CD14-positive monocyte (primary cell): ENCODE measurements at places on chromosomes 1 and 21.

DNA sequence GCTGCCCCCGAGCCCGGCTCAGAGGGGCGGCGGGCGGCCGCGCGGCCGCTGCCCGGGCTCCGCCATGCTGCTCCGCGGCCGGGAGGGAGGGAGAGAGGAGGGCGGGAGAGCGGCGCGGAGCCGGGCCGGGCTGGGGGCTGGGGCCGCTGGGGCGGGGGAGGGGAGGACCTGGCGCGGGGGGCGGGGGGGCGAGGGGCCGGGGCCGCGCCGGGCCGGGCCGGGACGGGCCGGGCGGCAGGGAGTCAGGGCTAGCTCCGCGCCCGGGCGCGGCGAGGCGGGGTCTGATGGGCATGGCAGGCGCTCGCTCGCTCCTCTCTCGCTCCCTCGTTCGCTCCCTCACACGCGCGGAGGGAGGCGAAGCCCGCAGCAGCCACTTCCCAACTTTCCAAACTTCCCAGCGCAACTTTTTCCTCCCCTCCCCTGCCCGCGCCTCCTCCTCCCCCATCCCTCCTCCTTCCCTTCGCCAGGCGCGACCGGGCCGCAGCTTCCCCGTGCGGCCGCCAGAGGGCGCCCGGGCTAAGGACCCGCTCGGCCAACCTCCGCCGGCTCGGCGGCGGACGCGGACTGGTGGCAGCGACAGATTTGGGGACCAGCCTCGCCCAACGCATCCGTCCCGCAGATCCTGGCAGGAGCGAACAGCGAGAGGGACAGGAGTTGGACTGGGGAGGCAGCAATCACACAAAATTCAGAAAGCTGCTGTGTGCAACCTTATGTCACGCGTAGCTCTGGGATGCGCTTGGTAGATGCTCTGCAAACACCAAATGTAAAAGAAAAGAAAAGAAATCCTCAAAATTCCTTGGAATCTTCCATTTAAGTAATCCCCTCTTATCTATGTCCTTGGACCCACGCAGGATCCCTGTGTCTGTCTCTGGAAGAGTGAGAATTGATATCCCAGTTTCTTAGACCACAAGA is at the start of gene TRABD2B:
Gene TRABD2B, minus strand, starts transcription at position 97 of the 912 bp plus-strand sequence.
- DNase-seq = peak; percentile 36

DNA sequence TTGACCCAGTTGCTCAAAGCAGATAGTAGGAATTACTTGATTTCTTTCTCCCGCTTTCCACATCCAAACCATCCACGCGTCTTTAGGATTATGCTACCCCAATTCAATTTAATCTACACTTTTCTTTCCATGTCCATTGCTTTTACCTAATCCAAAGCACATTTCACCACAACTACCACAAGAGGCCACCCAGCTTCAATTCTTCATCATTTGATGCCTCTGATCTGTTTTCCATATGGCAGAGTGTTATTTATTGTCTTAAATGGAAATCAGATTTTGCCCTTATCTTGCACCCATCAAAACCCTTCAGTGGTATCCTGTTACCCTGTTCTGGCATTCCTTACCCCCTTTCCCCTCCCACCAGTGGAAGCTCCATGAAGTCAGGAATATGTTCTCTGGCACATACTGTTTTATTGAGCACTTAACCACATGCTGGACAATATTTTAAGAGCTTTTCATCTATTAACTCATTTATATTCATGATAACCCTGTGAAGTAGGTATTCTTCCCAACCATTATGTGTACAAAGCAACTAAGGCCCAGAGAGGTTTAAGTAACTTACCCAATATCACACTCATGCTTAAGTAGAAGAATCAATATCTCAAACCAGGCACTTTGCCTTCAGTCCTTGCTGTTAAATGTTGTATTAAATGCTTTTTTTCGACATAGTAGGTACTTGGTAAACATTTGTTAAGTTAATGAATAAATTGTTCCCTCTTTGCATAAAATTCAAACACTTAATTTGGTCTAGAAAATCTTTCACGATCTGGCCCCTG is 34.6 kb downstream of the CLIC4 start:
- no peak for DNase-seq

DNA sequence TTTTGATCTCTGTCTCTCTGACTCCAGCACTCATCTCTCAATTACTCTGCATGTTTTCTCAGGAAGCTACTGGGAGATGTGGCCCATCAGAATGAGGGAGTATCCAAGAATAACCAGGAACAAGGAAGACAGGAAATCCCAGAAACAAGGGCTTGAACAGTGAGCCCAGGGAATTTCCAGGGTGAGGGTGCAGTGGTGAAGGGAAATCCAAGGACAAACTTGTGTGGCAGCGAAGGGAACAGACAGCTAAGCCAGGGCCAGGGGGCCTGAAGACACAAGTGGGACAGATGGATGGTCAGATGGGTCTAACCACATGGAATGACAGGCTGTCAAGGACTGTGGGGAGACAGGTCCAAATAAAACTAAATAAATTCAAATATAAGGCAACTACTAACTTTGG is 121.8 kb upstream of the ERRFI1 start:
- no peak for DNase-seq

- no peak for DNase-seq
Measured at GRCh38 chr1:221574529-221574928, 167.4 kb downstream of the DUSP10 start.

- no peak for DNase-seq
Measured at GRCh38 chr1:153220606-153221303, 3.4 kb downstream of the PRR9 start.

DNA sequence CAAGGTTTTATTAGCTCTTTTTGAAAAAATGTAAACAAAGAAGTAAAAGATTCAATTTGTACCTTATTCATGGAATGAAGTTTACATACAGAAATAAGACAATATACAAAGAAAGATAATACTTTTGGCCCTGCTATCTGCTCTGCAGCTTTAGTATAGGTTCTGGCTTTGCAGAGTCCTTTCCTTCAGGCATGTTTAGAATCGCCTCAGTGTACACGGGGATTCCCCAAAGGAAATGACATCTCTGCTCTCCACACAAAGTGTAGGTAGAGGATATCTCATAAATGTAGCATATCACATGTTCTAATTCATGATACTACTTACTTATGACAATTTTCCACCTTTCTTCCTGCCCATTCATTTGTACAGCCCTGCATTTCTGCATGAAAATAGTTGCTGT is 222.6 kb upstream of the DPYD start:
- no peak for DNase-seq

GRCh38 chr1:79517470-79518224 is 511.1 kb upstream of the ADGRL4 start:
- DNase-seq = no peak

DNA sequence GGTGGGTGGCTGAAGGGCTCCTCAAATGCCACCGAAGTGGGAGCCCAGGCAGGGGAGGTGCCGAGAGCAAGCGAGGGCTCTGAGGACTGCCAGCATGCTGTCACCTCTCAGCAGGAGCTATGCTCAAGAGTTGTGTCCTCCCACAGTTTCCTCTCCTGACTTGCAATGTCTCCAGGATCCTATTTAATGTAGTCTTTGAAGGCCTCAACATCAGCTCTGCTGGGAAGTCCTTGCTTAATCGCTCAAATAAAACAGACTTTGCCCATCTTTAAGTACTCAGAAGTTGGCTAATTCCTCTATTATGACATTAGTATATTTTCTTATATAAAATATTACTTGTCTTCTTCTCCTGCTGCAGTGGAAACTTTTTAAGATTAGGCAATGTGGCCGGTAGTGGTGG is 154.2 kb upstream of the NRIP1 start:
- DNase-seq = no peak

GRCh38 chr1:173015629-173016028 is 35.1 kb downstream of the TNFSF18 start:
- DNase-seq = peak; percentile 48

DNA sequence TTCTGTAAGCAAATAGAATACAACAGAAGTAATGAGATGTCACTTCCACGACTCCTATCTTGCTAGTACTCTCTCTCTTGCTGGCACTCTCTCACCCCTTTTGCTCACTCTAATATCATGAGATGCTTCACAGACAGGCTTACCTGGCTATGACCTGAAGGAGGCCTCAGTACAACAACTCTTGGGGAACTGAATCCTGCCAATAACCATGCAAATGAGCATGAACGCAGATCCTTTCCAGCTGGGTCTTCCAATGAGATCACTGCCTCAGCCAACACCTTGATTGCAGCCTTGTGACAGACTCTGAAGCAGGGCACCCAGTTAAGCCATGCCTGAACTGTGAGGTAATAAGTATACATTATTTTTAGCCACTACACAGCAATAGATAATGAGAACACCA is 53.1 kb upstream of the ADAR start:
- DNase-seq = no peak

- DNase-seq = no peak
Measured at GRCh38 chr1:150554086-150554452, 4.9 kb downstream of the ADAMTSL4 start.
